ENCODE measurements at places on chromosomes 2 and 18.
A peak's percentile ranks its signal among the peaks of the same experiment; 100 is the strongest.

DNA sequence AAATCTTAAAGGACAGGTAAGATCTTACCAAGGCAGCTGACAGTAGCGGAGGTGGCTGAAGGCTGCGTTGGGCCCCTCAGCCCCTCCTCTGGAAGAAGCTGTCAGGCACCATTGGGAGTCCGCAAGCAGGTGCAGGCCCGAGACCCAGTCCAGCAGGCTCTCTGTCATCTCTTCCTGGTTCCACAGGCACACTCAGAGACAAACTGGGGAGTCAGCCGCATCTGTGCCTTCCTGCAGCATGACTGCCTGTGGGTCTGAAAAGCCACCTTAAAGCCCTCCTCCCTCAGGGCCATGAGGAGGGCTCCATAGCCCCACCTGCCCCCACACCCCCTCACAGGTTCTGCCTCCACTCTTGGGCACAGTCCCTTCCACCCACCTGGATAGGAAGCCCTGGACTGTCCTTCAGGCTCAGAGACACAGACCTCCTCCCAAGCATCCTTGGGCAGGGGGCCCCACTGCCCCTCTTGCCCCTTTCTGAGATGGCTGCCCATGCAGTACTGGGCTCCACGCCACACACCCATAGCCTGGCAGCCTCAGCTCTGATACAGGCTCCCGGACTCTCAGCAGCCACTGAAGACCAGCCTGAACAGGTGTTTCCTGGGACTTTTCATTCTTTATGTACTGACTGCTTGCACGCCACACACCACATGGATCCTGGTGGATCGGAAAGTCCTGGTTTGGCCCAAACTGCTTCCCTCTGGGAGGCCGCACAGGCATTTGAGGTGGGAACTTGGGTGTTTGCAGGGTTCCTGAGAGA lies 239.8 kb downstream of the SEPTIN10 start:
- no peak for DNase-seq

GRCh38 chr2:106563195-106563594 lies 76.0 kb downstream of the CD8B2 start:
- no peak for DNase-seq

DNA sequence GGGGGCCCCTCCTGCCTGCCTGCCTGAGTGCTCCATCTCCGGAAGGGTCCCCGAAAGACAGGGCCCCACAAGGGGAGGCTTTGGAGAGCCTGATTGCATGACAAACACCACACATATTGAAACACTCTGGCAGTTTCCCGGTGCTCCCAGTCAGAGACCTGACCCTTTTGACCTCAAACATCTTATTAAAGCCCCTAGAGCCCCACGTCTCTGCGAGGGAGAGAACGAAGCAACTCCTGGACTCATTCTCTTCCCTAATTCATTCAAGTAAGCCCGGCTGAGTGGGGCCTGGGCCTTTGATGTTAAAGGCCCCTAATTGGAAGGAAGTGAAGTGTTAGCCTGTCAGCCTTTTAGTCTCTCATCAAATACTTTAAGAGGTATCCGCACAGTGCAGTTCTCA lies 335.6 kb downstream of the CYRIA start:
- DNase-seq = no peak

GRCh38 chr18:62128157-62128556 lies 58.7 kb downstream of the PIGN start:
- DNase-seq = peak; percentile 81

DNA sequence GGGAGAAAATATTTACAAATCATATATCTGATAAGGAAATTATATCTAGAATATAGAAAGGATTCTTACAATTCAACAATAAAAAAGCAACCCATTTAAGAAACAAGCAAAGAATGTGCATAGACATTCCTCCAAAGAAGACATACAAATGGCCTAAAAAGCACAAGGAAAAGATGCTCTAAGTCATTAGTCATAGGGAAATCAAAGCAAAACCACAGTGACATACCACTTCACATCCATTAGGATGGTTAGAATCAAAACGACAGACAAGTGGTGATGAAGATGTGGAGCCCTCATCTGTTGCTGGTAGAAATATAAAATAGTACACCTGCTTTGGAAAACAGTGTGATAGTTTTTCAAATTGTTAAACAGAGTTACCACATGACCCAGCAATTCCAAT lies 48.2 kb downstream of the MAPRE2 start:
- DNase-seq = peak; percentile 66

- no peak for DNase-seq
Observed at GRCh38 chr2:219060821-219061791, at the start of gene IHH. Gene IHH (minus strand): TSS chr2:219060921. CDS start chr2:219060467, 454 bp downstream.

GRCh38 chr2:197090742-197091367 lies 164.3 kb upstream of the PGAP1 start:
- DNase-seq = no peak

GRCh38 chr2:230764346-230764745 lies 51.7 kb downstream of the CAB39 start:
- no peak for DNase-seq

- no peak for DNase-seq
Observed at GRCh38 chr18:36451454-36452251, 154.1 kb downstream of the FHOD3 start.

GRCh38 chr2:231167745-231168459 lies 30.5 kb upstream of the ARMC9 start:
- DNase-seq = no peak

GRCh38 chr2:117789505-117789904 lies 25.0 kb upstream of the DDX18 start:
- no peak for DNase-seq

GRCh38 chr2:29047083-29047845 lies 27.1 kb downstream of the PCARE start:
- DNase-seq = no peak

GRCh38 chr2:182248362-182248761 lies 178.5 kb downstream of the PDE1A start:
- no peak for DNase-seq

DNA sequence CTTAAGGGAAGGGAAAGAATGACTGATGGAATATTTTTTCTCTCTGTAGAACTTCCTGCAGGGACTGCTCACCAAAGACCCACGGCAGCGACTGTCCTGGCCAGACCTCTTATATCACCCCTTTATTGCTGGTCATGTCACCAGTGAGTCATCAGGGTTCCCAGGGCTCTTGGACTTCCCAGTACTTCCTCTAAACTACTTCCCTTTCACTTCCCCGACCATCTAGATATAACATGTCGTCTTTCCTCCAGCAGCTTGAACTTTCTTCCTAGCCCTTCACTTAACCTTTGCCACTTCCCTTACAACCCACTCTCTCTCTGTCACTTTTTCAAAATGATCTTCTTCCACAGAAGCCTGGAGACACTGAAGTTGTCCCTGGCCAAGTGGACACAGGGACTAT lies 7.2 kb downstream of the STK36 start:
- no peak for DNase-seq

DNA sequence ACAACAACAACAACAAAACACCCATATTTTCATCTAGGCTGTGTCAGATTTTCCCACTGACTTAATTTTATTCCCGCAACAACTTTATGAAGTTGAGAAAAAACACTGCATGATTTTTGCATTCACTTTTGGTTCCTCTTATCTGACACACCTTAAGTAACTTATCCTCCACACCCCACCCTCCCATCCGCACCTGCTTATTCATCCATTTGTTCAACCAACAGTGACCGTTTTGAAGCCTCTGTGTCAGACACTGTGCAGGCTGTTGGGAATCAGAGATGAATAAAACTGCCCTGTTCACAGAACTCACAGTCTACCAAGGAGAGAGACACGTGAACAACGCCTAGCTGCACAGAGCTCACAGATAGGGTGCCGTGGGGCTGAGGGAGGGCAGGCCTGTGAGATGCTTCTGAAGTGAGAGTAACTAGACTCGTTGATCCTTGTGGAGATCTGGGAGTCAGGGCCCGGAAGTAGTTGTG lies 7.4 kb downstream of the CNNM4 start:
- no peak for DNase-seq

GRCh38 chr2:121005453-121005852 lies 269.8 kb downstream of the GLI2 start:
- DNase-seq = no peak

- peak; percentile 62 for DNase-seq
Observed at GRCh38 chr18:62131301-62131909, 55.5 kb downstream of the PIGN start.

- DNase-seq = peak; percentile 20
Observed at GRCh38 chr18:34649080-34649479, 61.0 kb upstream of the DTNA start.

DNA sequence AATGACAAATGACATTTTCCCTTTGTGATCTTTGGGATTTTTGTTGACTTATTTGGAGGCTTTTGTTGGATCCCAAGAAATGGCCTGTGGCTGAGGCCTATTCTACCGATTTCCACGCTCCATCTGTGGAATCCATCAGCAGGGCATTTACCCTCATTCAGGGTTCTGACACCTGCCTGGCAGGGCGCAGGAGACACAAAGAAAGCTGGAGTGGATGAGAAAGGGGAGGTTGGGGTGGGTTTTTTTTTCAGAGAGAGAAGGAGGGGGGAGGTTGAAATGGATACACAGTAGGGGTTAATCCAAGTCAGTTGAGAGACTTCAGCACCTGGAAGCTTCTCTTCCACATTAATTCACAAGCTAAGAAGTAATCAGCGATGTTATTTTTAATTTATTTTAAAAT lies 59.7 kb downstream of the PAX3 start:
- DNase-seq = no peak

DNA sequence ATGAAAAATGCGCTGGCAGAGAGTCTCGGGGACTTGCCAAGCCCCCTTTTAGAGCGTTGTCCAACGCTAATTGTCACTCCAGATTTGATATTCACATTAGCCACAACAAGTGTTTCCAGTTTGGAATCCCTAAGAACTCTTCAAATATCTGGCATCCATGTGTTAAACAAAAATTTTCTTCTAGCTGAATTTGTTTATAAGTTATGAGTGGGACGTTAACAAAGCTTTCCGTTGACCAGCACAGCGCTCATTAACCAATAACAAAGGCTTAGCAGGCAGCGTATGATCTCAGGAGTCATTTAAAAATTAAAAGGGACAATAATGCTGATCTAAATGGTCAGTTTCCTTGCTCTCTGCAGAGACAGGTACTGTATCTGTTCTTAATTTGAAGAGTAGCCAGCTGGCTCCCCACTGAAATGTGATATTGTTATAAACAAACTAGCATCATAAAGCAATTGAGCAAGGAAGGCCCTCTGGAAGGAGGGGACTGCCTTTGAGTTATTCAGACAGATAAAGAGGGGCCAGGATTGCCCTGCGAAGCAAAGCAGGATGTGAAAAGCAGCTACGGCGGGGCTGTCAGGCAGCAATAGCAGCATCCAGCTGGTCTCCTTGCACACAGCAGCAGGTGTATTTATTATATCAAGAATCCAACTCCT lies 337.2 kb upstream of the SALL3 start:
- DNase-seq = no peak

DNA sequence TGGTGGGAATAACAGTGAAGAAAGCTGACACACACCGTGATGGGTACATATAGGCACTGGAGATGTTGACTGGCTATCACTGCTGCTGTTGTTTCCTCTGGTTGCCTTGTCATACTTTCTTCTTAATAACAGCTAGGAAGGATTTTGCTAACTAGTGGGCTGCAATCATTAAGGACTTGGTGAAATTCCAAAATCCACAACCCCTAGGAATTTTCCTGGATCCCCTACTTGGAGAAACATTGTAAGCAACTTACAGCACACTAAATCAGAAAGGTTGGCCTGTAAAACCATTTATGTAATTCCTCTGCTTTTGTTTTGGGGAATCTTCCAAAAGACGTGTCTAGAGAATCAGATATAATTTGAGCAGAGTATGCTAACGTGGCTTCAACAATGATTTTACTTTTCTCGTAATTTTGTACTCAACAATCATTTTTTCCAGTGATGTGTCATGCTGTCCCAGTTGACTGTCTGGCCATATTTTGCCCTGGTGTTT lies 8.0 kb upstream of the COL3A1 start:
- DNase-seq = peak; percentile 58

GRCh38 chr2:69618362-69618761 lies 25.2 kb downstream of the AAK1 start:
- no peak for DNase-seq

- DNase-seq = no peak
Observed at GRCh38 chr2:222730366-222730999, 59.0 kb downstream of the MOGAT1 start.

GRCh38 chr2:44310287-44310686 lies 35.0 kb downstream of the SLC3A1 start:
- no peak for DNase-seq

- DNase-seq = peak; percentile 90
Observed at GRCh38 chr2:226118471-226119429, 680.9 kb downstream of the IRS1 start.

- no peak for DNase-seq
Observed at GRCh38 chr2:158089322-158089721, 12.4 kb upstream of the UPP2 start.

- DNase-seq = no peak
Observed at GRCh38 chr2:29871541-29871940, 49.8 kb downstream of the ALK start.

DNA sequence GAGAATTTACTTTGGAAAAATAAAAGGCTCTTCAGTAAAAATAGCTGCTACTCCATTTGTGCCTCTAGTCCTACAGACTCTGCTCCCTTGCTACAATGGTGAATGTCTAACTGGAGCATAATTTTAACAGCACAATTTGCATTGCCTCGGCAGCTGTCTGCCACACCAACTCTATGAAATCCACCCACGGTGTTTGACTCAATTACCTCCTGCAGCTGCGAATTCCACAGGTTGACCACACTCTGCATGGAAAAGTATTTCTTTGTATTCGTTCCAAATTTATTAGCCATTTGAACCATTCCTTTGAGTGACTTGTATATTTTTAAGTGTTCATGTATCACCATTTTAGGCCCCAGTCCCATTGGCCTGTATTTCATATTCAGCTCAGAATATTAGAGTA lies 182.1 kb upstream of the CCDC68 start:
- DNase-seq = peak; percentile 74

DNA sequence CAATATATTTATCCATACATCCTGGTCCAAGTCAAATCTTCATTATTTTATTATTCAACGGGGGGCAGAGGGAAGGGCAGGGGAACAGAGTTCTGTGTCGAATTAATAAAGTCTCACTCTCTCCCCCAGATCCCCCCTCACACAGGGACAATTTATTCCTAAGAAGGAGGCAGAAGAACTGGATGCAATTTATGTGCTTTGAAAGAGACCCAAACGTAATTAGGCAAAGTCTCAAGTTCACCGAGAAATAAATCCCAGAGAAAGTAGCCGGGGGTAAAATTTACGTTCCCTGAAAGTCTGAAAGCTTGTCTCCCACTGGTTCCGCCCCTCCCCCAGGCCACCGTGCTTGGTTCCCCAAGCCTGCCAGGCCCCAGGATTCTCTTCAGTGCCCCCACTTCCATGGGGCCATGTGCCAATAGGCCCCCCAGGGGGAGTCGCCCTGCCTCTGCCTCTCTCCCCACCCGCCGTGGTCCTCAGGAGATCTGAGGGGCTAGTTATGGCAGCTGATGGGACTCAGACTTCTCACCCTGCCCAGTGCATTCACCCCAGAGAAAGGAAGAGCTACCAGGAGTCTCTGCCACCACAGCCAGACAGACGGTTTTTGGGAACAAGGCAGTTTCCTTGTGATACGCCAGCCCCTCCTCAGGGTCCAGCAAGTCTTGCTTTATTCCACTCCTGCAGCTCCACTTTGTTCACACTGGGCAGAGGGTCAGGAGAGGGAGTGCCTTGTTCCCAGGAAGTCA lies 215.5 kb downstream of the CYP26B1 start:
- no peak for DNase-seq
